Umbilical cord (tissue), 2 donors: ENCODE measurements at places on chromosomes 2 and 18. TPM values are rescaled to one million over a fixed set of nuclear protein-coding genes. Genes with fewer than 3 reads are reported as not detected.

The ZNF512 gene
- total RNA-seq, result 27.7 TPM

The EN1 gene
- total RNA-seq, result 1.2 TPM

The IL1B gene
- 3.1 TPM for total RNA-seq

The SETBP1 gene
- 34.4 TPM for total RNA-seq

The SULT1C4 gene
- 17.1 TPM for total RNA-seq

The PPM1G gene
- total RNA-seq, result 28.2 TPM

The HAAO gene
- total RNA-seq, result 19.0 TPM

The IL36RN gene
- total RNA-seq, result 6.0 TPM

The ANKRD12 gene
- total RNA-seq, result 39.5 TPM

DNA sequence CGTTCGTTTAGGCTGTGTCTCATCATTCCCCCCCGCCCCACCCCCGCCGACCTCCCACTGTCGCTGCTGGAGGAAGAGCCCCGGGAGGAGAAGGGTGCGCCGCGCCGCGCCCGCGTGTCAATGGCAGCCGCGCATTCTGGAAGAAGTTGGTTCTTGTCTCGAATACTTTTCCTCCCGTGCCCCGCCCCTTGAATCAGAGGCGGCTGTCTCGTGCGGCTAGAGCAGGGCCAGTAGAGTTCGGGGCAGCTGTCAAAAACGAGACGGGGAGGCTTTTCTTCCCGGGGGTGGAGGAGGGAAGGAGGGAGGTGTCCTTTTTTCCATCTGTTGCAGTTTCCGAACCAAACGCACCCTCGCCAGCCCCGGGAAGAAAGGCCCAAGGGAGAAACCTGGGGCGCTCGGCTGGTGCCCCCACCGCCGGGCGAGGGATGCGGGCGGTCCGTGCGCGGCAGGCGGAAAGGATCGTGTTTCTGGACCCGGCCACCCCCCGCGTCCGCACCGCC, 410 bp upstream of the TGIF1 start:
- DNase-seq, result peak; percentile 92

DNA sequence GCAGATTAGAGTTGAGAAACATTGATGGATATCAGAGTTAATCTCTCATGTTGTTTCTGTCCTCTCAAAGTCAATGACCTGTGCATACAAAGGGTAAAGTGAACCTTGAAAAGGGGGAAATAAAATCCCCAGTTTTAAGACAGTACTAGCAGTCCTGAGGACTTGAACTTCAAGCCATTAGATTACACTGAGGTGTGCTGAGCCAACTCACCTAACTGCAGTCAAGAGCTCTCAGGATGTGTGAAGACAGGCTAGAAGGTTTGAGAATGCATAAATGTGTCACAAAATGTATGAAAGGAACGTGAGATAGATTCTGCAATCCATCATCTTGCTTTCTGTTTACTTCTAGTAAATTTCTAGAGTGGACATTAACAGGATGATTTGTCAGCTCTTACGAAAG, 35.5 kb downstream of the DOCK10 start:
- DNase-seq, result no peak

DNA sequence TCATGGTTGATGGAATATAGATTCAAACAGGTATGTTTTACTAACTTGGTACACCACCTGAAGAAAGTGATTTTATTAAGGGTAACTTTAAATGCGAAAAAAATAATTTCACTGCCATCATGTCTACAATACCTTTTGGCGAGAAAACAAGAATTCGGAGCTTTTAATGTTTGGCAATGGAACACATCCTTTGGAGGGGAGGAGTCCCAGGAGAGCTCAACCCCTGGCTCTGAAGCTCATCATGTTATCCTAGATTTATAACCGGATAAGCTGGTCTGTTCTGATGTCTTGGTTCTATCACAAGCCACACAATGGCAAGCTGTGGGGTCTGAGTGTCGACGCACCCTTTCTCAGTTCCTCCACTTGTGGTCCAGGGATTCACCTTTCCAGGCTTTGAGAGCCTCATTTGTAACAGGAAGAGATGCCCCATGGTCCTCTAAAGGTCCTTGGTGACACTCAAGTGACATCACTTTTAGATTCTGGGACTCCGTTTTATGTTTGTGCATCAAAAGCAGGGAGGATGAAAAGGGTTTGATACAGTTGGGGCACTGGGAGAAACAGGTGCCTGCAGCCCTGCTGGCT, 172.7 kb downstream of the BCL2 start:
- DNase-seq, result no peak

DNA sequence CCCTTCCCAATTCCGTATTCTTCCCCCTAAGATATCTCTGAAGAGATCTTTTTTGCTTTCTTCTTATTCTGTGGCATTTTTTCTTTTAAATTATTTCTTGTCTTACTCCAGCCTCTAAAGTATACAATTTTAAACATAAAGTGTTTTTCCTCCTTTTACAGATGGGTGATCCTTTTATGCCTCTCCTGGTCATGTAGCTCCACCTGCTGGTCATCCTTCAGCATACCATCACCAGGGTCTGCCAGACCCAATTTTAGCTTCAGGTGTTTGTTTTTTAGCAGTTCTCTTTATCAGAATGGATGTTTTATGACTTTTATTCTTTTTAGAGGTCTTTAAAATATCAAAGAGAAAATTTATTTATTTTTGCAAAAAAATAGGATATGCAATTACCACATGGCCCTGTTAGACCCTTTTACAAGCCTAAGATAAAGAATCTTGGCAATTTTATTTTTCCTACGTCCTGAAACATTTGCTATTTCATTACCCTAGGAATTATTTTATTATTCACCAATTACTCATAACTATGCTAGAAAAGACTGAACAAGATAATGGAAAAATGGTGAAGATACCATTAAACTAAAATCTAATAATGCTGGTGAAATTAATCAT, 55.5 kb downstream of the PIGN start:
- DNase-seq, result peak; percentile 68

DNA sequence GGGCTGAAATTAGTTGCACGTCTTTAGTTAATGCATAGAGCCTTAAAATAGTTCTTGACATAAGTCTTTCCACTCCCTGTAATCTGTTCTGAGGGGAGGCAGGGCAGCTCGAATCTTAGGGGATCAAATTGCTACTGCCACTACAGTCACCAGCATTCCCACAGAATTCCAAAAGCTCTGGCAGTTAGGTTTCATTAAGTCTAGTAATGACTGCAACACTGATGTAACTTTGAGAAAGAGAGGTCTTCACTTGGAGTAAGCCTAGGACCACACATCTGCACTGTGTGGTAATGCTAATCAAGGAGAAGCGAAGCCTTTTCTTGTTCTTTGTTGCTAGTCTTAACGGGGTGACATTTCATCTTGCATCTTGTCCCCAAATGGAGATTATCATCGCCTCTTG, 19.3 kb upstream of the NCK2 start:
- no peak for DNase-seq

DNA sequence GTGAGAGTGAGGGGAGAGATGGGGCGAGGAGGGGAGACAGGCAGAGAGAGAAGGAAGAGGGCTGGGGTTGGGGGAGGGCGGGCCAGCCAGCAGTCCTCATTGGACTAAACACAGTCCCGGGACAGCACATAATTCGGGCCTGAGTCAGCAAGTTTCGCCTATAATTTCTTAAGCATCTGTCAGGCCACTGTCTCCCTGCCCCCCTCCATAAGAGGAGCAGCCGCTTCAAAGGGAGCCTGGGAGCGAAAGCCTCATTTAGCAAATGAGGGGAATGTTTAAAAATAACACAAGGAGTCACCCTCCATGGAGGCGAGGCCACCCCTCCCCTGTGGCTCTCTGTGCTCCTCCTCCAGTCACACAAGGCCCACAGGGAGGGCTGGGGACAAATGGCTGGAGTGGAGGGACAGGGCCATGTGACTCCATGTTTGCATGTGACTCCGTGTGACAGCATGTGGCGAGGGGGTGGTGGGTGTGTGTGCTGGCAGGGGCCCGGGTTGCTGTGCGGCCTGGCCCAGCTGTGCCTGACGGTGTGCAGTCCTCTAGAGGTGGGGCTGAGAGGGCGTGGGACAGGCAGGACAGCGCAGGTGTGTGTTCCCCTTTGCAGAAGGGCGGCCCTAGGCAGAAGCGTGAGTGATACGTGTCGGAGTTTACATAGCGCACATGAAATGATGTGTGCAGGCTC, 162.4 kb downstream of the CELF4 start:
- DNase-seq, result peak; percentile 89

DNA sequence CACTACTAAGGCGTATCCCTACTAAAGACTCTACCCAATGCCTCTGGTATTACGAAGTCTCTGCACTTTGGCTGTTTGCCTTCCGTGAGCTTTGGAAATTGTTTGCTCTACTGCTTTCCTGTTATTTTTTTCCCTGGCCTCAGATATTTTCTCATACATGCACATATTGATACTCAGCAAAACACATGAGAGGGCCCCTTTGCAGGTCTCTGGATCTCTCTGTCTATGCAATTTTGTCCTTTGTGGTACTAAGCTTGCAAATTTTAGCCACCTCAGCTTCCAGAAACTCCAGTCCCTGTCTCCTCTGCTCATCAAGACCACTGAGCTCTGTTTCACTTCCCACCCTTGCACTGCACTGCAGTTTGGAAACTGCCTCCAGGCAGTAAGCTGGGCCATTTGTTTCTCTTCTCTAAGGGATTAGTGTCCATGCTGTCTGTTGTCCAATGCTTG, 46.6 kb downstream of the TAF1B start:
- DNase-seq, result peak; percentile 42

- DNase-seq, result no peak
Measured at GRCh38 chr2:239164335-239164871, 236.4 kb downstream of the HDAC4 start.

GRCh38 chr18:48142994-48143393, 212.5 kb upstream of the SMAD2 start:
- DNase-seq, result no peak

GRCh38 chr2:74515981-74516633, 1.9 kb downstream of the TLX2 start:
- DNase-seq, result peak; percentile 62
